ENCODE measurements at places on chromosomes 2 and 18.

GRCh38 chr2:54557601-54558187 is 101.6 kb downstream of the SPTBN1 start:
- DNase-seq, result peak; percentile 63

- no peak for DNase-seq
Measured at GRCh38 chr2:232488721-232489300, 1.2 kb upstream of the ECEL1 start.

DNA sequence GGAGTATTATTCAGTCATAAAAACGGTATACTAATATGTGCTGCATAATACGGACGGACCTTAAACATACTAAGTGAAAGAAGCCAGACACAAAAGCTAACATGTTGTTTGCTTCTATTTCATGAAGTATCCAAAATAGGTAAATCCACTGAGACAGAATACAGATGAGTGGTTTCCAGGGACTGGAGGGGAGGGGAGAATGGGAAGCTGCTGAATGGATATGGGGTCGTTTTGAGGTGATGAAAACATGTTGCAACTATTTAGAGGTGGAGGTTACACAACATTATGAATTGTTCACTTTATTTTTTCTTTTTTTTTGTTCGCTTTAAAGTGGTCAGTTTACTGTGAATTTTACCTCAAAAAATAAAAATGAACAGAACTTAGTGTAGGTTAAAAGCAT is 52.9 kb downstream of the RAB10 start:
- DNase-seq, result no peak

- DNase-seq, result no peak
Measured at GRCh38 chr2:151239624-151240023, 22.0 kb downstream of the RBM43 start.

DNA sequence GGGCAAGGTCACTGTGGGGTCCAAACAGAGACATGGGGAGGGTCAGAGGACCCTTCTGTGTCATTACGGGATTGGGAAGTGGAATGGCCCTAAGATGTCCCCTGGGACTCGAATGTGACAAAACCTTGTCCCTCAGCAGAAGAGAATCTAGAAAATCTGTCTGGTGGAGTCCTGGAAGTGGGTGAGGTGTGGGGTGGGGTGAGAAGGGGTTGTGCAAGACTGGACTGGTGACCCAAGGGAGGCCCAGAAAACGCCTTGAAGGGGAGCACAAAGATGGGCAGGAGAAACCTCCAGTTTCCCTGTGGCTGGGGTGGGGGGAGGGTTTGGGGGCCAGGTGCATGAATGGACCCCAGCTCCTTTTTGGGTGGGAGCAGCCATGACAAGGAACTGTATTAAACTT is 79.6 kb downstream of the TCF7L1 start:
- DNase-seq, result no peak

Measured in stimulated activated CD8-positive, alpha-beta memory T cell treated with anti-CD3 and anti-CD28 coated beads, Interleukin-15, amount 100 ng/mL, for 48 hours (primary cell).